ENCODE measurements at places on chromosomes 1 and 21. TPM values are rescaled to one million over a fixed set of nuclear protein-coding genes. Genes with fewer than 3 reads are reported as not detected.
A peak's percentile ranks its signal among the peaks of the same experiment; 100 is the strongest.

DNA sequence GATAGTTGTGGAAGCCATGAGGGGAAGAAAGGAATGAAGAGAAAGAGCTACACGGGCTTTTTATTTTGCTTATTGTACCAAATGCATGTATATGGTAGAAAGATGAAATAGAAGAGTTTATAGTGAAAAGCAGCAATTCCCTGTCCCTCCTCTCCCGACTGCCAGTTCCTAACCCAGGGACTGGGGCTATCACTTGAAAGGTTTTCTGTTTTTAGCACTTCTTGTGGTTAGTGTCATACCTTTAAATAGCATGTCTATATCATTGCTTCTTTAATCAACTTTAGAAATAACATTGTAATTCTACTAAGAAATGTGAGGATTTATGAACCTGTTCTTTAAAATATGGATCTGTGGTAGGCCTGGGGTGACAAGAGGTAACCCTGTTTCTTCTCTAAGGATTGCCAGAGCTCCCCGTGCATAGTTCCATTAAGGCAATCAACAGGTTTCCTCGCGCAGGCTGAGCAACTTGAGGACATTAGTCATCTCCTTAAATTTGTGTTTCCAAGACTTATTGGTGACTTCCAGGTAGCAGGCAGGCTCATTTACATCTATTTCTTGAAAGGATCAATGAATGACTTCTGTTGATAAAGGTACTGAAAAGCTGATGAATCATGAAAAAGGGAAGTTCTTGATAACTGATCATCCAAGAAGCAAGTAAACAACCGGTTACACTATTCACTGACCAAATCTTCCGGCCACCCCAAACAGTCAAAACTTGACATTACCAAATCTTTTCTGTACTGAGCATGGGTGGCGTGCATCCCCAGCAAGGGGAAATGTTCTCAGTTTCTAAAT is 37.8 kb upstream of the S1PR1 start:
- H3K27me3 ChIP-seq: no peaks in the 10 kb centered on the region
- peaks cover 8% of the 10 kb centered on the region for H3K4me1 ChIP-seq
- peaks cover 13% of the 10 kb centered on the region for H3K36me3 ChIP-seq
- peak overlapping the region; percentile 20 for H3K4me3 ChIP-seq
- H3K27ac ChIP-seq: peak overlapping the region; percentile 56
- DNase-seq: no peak

DNA sequence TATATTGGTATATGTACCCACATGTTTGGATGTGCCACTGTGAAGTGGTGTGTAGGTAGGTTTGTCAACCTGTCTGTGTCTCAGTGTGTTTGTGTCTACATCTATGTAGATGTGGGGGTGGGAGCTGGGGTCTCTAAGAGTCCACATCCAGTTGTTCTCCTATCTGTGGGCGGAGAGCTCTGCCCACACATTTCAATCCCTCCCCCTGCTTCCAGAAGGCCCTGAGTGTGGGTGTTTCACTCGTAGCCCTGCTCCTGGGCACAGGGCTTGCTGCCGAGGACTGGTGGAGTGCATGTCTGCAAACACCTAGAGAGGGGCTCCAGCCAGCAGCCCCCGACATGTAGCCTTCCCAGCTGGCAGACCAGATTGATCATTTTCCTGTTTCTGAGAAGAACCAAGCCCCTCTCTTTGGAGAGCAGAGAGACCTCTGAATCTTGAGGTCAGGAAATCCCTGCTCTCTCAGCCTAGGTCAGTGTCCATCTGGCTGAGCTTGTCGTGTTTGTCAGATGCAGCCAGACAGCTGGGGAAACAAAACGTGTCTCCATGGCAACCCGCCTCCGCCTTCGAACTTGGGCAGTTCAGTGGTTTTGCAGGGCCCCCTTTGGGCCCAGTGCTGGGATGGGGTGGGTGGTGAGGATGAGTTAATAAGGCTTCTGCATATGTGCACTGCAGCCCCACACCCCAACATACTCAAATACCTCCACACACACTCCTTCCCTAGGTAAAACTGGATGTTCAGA is 31.2 kb upstream of the SYNC start:
- no peaks in the 10 kb centered on the region for H3K27me3 ChIP-seq
- H3K27ac ChIP-seq: no peak overlapping the region
- no peak for DNase-seq
- H3K36me3 ChIP-seq: no peaks in the 10 kb centered on the region

- no peak for DNase-seq
- H3K4me3 ChIP-seq: no peak overlapping the region
- H3K4me1 ChIP-seq: no peaks in the 10 kb centered on the region
- no peak overlapping the region for H3K27ac ChIP-seq
- no peaks in the 10 kb centered on the region for H3K36me3 ChIP-seq
Measured at GRCh38 chr1:200704986-200705500, 33.6 kb upstream of the CAMSAP2 start.

GRCh38 chr1:241600496-241600901 is 39.7 kb downstream of the CHML start:
- H3K4me3 ChIP-seq: no peak overlapping the region
- no peaks in the 10 kb centered on the region for H3K27me3 ChIP-seq
- H3K4me1 ChIP-seq: no peaks in the 10 kb centered on the region
- no peak for DNase-seq

DNA sequence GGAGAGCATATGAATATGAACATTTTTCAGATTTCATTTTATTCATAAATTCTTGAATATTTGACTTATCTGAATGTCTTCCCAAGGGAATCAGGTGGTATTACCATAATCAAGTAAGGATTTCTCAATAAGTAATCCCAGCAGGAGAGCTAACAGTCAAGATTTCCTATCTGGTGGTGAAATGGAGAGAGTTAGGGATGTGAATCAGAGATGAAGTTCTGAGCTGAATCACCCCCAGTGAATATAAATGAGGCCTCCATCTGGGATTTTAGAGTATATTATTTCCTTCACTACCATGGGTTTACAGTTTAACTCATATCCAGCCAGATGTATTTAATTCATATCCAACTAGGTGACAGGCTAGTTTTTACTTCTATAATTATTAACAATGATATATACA is 61.5 kb upstream of the RGS2 start:
- no peaks in the 10 kb centered on the region for H3K36me3 ChIP-seq
- H3K4me1 ChIP-seq: no peaks in the 10 kb centered on the region
- no peak overlapping the region for H3K27ac ChIP-seq
- no peaks in the 10 kb centered on the region for H3K27me3 ChIP-seq
- H3K4me3 ChIP-seq: no peak overlapping the region

GRCh38 chr1:8460784-8461183 is 142.9 kb downstream of the SLC45A1 start:
- H3K27me3 ChIP-seq: no peaks in the 10 kb centered on the region
- H3K4me3 ChIP-seq: no peak overlapping the region
- H3K36me3 ChIP-seq: peaks cover 14% of the 10 kb centered on the region
- H3K4me1 ChIP-seq: peaks cover 32% of the 10 kb centered on the region
- no peak for DNase-seq

GRCh38 chr1:183313063-183313462 is 105.1 kb downstream of the NMNAT2 start:
- H3K27me3 ChIP-seq: no peaks in the 10 kb centered on the region
- H3K4me3 ChIP-seq: no peak overlapping the region
- H3K27ac ChIP-seq: no peak overlapping the region

GRCh38 chr1:52032785-52033131 is 852 bp downstream of the KTI12 start:
- H3K27ac ChIP-seq: peak overlapping the region; percentile 93
- DNase-seq: no peak
- peaks cover 26% of the 10 kb centered on the region for H3K36me3 ChIP-seq
- H3K4me1 ChIP-seq: peaks cover 33% of the 10 kb centered on the region
- H3K4me3 ChIP-seq: peak overlapping the region; percentile 90

GRCh38 chr1:97849345-97850340 is 71.2 kb downstream of the DPYD start:
- peaks cover 7% of the 10 kb centered on the region for H3K4me1 ChIP-seq
- peaks cover 11% of the 10 kb centered on the region for H3K36me3 ChIP-seq
- peak overlapping the region; percentile 25 for H3K4me3 ChIP-seq

- H3K4me1 ChIP-seq: peaks cover 3% of the 10 kb centered on the region
- no peak for DNase-seq
- no peaks in the 10 kb centered on the region for H3K36me3 ChIP-seq
- H3K27ac ChIP-seq: no peak overlapping the region
- no peak overlapping the region for H3K4me3 ChIP-seq
- peaks cover 28% of the 10 kb centered on the region for H3K27me3 ChIP-seq
Measured at GRCh38 chr1:101440485-101440884, 203.7 kb downstream of the S1PR1 start.

DNA sequence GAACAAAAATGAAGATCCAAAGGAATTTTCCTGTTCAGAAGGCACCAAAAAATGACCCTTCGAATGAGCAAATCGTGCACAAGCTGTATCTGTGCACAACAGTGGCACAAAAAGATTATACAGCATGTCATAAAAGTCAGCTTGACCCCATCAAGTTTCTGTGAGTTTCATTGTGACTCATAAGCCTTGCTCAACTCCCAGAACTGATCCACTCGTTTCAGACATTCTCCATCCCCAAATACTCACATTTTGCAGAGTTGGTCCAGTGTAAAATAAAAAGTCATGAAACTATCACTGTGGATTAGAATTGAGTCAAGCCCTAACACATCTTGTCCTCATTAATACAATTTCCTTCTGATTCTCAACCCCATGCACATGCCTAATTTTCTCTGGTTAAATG is 174.7 kb upstream of the PKN2 start:
- no peak overlapping the region for H3K27ac ChIP-seq
- H3K27me3 ChIP-seq: peaks cover 2% of the 10 kb centered on the region
- no peak overlapping the region for H3K4me3 ChIP-seq

DNA sequence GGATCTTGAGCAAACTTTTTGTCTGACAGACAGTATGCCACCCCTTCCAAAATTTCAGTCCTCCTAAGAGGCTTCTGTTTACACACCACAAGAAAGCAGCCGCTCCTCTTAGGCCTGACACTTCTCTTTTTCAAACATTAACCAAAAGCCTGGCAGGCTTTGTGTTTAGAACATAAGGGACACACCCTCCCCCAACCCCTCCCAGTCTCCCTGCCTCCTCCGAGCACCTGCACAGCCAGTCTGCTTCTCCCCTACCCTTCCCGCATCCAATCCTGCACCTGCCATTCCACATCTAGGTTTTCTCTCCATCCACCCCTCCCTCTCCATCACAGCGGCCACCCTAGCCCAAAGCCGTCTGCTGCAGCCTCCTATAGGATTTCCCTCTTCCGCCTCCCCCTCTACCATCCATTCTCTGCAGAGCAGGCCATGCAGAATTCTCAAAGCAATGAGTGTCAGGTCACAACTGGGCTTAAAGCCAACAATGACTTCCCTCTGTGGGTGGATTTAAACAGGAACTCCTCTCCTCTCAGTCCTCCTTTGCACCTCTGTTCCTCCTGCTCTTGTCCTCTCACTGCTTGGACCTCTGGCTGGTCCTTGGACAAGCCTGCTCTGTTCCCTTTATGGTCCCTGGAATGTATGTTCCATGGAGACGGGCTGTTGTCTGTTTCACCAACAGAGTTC is 478.2 kb downstream of the NPHP4 start:
- H3K4me3 ChIP-seq: no peak overlapping the region
- no peaks in the 10 kb centered on the region for H3K4me1 ChIP-seq
- no peak for DNase-seq
- peaks cover 7% of the 10 kb centered on the region for H3K27me3 ChIP-seq
- no peaks in the 10 kb centered on the region for H3K36me3 ChIP-seq

DNA sequence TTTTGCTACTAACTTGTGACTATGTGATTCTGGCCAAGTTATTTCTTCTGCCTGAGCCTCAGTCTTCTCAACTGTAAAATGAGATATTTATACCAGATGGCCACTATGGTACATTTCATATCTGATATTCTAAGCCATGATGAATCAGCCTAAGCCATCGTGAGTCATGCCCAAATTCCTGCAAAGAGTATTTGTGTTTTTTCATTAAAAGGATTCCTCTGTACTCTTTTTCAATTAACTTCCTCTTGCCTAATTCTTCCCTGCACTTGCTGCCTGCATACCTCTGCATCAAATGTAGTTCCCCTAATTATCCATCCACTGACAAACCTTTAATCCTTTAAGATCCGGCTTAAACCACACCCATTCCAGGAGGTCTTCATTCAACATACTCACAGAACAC is 575.1 kb upstream of the BEND5 start:
- H3K4me3 ChIP-seq: no peak overlapping the region
- H3K27me3 ChIP-seq: no peaks in the 10 kb centered on the region
- no peaks in the 10 kb centered on the region for H3K4me1 ChIP-seq
- DNase-seq: no peak
- no peaks in the 10 kb centered on the region for H3K36me3 ChIP-seq

- H3K36me3 ChIP-seq: no peaks in the 10 kb centered on the region
- no peaks in the 10 kb centered on the region for H3K4me1 ChIP-seq
- H3K27me3 ChIP-seq: peaks cover 5% of the 10 kb centered on the region
- no peak overlapping the region for H3K27ac ChIP-seq
Measured at GRCh38 chr1:214503553-214503952, 47.8 kb downstream of the PTPN14 start.

- H3K4me1 ChIP-seq: peaks cover 15% of the 10 kb centered on the region
- H3K36me3 ChIP-seq: peaks cover 17% of the 10 kb centered on the region
- H3K27ac ChIP-seq: peak within 1 kb of the TSS; percentile 59
- no peak within 1 kb of the TSS for H3K4me3 ChIP-seq
- DNase-seq: peak; percentile 20
- peaks cover 5% of the 10 kb centered on the region for H3K27me3 ChIP-seq
Measured at GRCh38 chr21:44551340-44551961, at the start of gene KRTAP10-2. Gene KRTAP10-2, minus strand, starts transcription at chr21:44551505. Its CDS starts 47 bp downstream, at chr21:44551458.

GRCh38 chr1:21956720-21957552 is 19.8 kb upstream of the HSPG2 start:
- DNase-seq: peak; percentile 49
- peaks cover 2% of the 10 kb centered on the region for H3K36me3 ChIP-seq
- peak overlapping the region; percentile 73 for H3K4me3 ChIP-seq
- H3K27me3 ChIP-seq: no peaks in the 10 kb centered on the region
- peak overlapping the region; percentile 86 for H3K27ac ChIP-seq

DNA sequence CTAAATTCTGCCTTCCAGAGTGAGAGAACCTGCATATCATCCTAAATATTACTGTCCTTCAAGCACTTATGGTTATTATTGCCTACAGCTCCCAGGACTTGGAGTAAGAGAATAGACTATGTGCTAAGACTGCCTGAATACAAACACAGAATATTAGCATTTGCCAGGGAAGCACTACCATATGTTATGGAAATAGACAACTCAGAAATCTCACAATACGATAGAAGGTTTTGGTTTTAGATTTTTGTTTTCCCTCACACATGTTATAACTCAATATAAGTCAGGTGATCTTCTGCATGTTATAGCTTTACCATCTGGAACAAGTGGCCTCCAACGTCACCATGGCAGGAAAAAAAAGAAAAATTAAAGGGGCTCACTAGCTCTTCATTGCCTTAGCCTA is 413.9 kb downstream of the LRRIQ3 start:
- H3K4me1 ChIP-seq: no peaks in the 10 kb centered on the region
- H3K4me3 ChIP-seq: no peak overlapping the region
- no peaks in the 10 kb centered on the region for H3K27me3 ChIP-seq
- H3K27ac ChIP-seq: no peak overlapping the region
- no peaks in the 10 kb centered on the region for H3K36me3 ChIP-seq

GRCh38 chr1:31573261-31573660 is 3.1 kb upstream of the TINAGL1 start:
- no peaks in the 10 kb centered on the region for H3K4me1 ChIP-seq
- H3K4me3 ChIP-seq: no peak overlapping the region
- peaks cover 11% of the 10 kb centered on the region for H3K27me3 ChIP-seq
- no peak for DNase-seq
- no peak overlapping the region for H3K27ac ChIP-seq
- no peaks in the 10 kb centered on the region for H3K36me3 ChIP-seq

Gene ABCA4
- total RNA-seq: not detected

Gene AMY1B
- not detected for total RNA-seq

Gene OR2T1
- not detected for total RNA-seq

Gene PLEKHM2
- 56.6 TPM for total RNA-seq

Gene TFF1
- not detected for total RNA-seq

Measured in activated naive CD8-positive, alpha-beta T cell treated with anti-CD3 and anti-CD28 coated beads, Interleukin-2, amount 10 ng/mL, durations not matched to agents 7 days and 5 days (primary cell).